ENCODE measurements at places on chromosomes 6 and 20. TPM values are rescaled to one million over a fixed set of nuclear protein-coding genes. Genes with fewer than 3 reads are reported as not detected.

Gene CBLN4
- not detected for total RNA-seq

Gene CPNE5
- 0.40 TPM for total RNA-seq

Gene BYSL
- 36.5 TPM for total RNA-seq

Gene BPIFB4
- total RNA-seq = not detected

GRCh38 chr6:46997646-46998045 lies 44.5 kb downstream of the ADGRF1 start:
- no peaks in the 10 kb centered on the region for H3K27me3 ChIP-seq
- H3K4me1 ChIP-seq = peaks cover 67% of the 10 kb centered on the region
- H3K4me3 ChIP-seq = no peak overlapping the region
- no peak for DNase-seq
- no peak overlapping the region for H3K27ac ChIP-seq

- H3K4me3 ChIP-seq = no peak overlapping the region
- no peaks in the 10 kb centered on the region for H3K27me3 ChIP-seq
- H3K36me3 ChIP-seq = no peaks in the 10 kb centered on the region
- H3K4me1 ChIP-seq = peaks cover 21% of the 10 kb centered on the region
Measured at GRCh38 chr20:63530788-63531160, 6.4 kb downstream of the PTK6 start.

DNA sequence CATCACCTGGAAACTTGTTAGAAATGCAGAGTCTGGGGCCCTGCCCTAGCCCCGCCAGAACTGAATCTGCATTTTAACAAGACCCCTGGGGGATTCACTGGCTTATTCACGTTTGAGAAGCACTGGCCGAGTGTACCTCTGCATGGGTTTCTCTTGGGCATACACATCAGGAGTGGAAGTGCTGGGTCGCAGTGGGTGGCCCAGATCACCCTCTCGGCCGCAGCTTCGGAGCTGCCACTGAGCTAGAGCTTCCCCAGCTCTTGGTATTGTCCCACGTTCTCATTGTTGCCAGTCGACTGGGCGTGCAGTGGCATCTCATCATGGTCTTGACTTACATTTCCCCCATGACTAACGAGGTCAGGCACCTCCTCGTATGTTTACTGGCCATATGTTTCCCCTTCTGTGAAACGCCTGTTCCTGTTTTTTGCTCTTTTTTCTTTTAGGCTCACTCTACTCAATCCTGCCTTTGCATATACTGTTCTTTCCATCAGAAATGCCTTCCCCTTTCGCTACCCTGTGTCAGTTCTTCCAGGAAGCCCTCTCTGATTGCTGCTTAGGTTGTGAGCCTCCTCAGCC lies 3.0 kb upstream of the DLGAP4 start:
- no peak overlapping the region for H3K4me3 ChIP-seq
- peaks cover 57% of the 10 kb centered on the region for H3K27me3 ChIP-seq
- H3K27ac ChIP-seq = no peak overlapping the region
- H3K4me1 ChIP-seq = no peaks in the 10 kb centered on the region
- no peaks in the 10 kb centered on the region for H3K36me3 ChIP-seq

- DNase-seq = no peak
- no peaks in the 10 kb centered on the region for H3K36me3 ChIP-seq
- no peaks in the 10 kb centered on the region for H3K27me3 ChIP-seq
Measured at GRCh38 chr20:3084283-3084985, at the start of gene AVP. Gene AVP (minus strand): TSS chr20:3084724. CDS start chr20:3084674, 50 bp downstream.
